ENCODE measurements at places on chromosomes 6 and 20.

DNA sequence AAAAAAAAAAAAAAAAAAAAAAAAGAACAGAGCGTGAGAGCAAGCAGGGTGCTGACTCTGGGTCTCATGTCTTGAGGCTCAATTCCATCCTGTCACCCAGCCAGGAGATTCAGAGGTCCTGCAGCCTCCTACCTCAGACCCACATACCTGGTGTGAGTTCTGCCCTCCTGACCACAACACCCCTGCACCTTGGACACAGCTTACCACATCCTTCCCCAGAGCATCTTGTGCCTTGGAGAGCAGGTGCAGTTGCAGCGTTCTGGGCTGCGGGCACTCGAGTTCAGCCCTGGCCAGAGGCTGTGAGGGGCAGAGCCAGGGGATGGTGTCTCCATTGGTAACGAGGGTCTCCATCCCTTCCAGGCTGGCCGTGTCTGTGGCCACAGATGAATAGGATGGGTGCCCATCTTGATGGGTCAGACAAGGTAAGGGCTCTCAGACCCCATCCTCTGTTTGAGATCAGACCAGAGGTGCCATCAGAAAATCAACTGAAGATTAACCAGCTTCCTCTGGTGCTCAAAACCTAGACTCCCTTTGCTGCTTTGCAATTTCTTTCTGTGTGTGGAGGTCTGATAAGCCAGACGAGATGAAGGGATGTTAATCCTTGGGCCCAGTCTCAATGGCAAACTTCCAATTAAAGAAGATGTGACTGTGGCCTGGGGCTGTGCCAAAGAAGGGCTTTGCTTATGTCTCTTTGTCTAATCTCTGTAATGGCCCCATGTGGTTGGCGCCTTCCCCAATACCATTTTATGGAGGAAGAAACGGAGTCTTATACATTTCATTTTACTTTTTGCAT lies 14.7 kb upstream of the ZNF831 start:
- no peak for DNase-seq

DNA sequence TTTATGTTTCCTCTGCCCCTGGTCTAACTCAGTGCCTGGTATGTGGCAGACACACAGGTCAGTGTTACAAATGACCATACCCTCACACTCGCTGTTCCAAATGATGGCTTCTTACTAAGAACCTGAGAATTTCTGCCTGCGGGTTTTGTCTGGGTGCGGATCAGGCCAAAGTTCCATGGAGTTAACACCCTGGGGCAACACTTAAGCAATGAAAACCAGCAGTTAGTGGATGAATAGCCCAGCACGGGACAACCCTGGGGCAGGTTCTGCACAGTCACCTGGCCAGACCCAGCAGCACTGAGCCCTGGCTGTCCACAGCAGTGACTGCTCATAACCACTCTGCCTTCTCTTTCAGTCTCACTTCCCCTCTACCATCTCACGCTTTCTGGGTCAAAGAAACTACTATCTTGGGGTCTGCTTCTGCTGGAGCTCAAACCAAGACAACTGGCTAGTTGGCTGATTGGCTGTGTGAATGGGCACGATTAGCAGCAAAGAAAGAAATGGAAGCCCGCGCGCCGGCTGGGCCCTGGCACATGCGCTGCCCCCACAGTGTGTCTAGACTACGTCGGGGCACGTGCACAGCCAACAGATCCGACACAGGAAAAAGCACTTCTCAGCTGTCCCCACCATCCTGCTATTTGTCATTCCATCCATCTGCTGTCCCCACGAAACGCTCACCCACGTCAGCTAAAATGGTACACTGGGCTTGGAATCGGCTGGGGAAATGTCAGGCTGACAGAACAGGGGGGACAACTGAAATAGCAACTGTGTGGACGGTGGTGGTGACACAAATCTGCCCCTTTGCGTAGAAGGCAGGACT lies 36.6 kb downstream of the MGME1 start:
- DNase-seq = no peak

DNA sequence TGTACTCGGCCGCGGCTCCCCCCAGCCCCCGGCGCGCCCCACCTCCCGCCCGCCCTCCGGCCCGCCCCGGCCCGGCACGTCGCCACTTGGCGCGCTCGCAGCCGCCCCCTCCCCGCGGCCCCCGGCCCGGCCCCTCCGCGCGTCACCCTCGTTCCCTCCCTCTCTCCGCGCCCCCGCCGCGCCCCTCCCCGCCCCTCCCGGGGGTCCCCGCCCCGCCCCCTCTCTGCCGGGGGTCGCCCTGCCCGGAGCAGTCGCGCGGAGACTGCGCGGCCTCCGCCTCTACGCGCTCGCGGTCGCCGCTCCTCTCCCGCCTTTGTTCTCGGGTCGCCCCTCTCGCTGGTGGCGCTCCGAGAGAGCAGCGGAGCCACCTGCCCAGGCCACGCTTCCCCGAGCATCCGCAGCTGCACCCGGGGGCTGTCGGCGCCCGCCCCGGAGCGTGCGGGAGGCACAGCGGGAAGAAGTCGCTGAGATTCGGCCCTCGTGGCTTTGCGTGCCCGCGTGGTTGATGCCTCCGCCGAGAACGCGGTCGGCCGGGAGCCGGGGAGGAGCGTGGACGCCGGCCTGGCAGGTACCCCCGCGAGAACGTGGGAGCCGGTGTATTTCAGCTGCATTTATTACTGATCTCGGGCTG lies at the start of gene PHF10:
TSS of gene PHF10 (minus strand) at position 7 of the 631 bp plus-strand sequence. CDS start 569 bp downstream, outside the sequence.
- peak; percentile 66 for DNase-seq

DNA sequence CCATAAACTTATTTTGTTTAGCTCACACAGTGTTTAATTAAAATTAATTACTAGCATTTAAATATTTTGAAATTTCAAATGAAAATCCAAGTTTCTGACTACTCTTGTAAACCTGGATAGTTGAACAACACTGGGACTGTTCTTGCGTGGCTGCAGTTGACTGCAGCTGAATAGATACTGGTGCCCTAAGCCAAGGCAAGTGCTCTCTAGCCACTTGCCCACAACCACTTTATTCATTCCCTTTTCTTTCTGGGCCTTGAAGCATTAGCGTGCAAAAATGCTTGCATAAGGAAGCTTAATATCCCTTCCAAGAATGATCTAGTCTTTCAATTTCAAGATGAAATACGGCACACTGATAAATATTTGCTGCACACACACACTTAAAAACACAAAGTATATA lies 676.0 kb upstream of the MARCKS start:
- DNase-seq = no peak

DNA sequence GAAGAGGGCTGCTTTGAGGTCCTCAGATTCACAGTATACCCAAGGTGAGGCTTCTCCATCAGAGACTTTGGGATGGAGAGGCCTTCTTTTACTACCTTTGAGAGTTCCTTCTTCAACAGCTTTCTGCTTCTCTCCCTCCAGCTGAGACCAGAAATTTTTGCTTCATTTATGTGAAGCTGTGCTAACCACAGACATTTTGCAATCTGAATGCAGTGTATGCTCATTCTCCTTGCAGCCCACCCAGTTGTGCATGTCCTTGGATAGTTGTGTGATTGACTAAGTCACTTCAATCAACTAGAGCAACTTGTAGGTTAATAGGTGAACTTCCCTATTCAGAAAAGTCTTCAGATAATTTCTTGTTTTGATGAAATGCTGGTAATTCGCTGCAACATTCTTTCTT lies 20.1 kb downstream of the DCBLD1 start:
- no peak for DNase-seq

DNA sequence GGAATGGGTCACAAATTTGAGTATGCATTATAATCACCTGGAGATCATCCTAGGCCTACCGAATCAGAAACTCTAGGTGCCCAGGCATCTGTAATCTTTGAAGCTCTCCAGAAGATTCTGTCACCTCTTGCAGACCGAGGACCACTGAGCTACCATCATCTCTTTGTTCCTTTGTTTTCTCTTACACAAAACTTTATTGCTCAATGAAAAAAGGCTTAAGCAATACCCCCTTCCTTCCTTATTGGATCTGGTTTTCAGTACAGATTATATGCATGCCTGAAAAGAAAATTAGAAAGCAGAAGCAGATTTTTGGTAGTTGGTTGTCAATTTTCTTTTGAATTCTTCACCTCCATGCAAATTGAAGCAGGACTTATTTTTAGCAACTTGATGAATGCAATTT lies 31.3 kb downstream of the STX11 start:
- DNase-seq = no peak

GRCh38 chr6:151008425-151008824 lies 142.9 kb downstream of the MTHFD1L start:
- no peak for DNase-seq

DNA sequence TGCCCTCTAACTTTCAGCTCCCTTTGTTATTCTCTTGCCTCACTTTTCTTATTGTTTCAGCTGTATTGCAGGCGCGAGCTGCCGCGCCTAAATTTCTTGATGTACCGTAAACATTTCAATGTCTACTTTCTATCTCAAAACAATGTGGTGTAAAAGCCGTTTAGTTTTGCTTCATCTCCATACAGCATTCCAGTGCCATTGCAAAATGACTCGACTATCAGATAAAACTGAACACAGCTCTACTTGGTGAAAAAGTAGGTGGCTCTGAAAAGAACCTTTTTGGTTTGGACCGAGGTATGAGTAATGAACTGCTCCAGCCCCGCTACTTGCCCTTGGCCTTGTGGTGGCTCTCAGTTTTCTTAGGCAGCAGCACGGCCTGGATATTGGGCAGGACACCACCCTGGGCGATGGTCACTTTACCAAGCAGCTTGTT lies 74.6 kb downstream of the OR2B2 start:
- no peak for DNase-seq

DNA sequence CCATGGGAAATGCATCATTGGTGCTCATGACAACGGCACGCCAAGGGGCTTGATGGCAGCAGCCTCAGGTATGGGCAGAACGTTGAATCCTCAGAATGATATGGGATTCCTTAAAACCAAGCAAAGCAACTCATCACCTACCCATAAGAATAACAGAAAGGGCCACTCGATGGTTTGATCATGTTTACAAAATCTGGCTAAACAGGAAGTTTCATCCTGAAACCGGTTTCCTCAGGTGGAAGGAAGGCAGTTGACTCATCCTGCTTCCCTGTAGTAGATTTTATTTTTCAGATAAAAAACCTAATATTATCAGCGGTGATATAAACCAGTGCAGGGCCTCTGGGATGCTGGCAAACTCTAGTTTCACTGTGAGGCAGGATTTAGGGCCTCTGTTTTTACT lies 136.9 kb upstream of the AGPAT4 start:
- no peak for DNase-seq

- DNase-seq = no peak
Measured at GRCh38 chr20:8971669-8972316, 97.1 kb upstream of the PLCB4 start.

DNA sequence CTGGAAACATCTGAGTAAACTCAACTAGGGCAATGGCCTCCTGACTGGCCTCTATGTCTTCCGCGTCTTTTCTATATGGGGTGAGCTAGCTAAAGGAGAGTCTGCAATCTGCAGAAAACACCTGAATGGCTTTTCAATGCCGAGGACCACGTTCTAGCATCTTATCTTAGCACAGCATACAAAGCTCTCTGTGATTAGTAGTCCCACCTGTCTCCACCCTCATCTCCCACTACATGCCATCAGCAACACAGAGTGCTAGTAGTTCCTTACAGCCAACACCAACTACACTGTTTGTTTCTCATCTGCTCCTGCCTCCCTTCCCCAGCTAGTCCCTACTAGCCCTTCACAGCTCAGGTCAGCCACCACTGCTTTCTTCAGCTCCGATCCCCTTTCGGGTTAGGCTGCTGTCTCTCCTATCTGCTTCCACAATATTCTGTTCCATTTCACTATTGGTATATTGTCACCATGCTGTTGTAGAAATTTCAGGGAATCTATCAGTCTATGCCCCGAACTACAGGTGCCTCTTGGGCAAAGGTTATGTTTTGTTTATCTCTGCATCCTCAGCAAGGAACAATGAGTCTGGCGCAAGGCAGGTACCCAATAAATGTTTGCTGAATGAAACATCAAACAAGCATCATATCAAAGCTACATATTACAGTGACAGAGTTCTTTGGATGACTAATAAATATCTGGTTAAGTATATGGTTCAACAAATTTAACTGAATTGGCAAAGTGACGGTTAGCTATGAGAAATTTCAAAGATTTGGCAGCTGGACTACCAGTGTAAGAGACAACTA lies 12.2 kb downstream of the LYRM4 start:
- no peak for DNase-seq

- no peak for DNase-seq
Measured at GRCh38 chr20:8144282-8145245, 12.5 kb downstream of the PLCB1 start.

DNA sequence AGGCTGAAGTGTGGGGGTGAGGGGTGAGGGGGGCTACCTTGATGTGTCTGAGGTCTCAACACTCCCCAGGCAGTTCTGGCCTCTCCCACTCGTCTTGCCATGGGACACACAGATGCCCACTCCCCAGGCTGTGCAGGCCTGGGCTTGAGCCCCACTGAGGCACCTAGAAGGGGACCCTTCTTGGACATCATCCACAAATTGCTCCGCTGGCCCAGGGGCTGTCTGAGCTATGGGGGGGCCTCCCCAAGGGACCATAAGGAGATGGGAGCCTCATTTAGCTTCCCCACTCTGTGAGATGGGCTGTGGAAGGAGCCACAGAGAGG lies 155.5 kb upstream of the MLN start:
- DNase-seq = no peak

GRCh38 chr6:19662911-19663310 lies 174.3 kb upstream of the ID4 start:
- no peak for DNase-seq

- DNase-seq = no peak
Measured at GRCh38 chr6:2477666-2478065, 232.3 kb upstream of the GMDS start.

DNA sequence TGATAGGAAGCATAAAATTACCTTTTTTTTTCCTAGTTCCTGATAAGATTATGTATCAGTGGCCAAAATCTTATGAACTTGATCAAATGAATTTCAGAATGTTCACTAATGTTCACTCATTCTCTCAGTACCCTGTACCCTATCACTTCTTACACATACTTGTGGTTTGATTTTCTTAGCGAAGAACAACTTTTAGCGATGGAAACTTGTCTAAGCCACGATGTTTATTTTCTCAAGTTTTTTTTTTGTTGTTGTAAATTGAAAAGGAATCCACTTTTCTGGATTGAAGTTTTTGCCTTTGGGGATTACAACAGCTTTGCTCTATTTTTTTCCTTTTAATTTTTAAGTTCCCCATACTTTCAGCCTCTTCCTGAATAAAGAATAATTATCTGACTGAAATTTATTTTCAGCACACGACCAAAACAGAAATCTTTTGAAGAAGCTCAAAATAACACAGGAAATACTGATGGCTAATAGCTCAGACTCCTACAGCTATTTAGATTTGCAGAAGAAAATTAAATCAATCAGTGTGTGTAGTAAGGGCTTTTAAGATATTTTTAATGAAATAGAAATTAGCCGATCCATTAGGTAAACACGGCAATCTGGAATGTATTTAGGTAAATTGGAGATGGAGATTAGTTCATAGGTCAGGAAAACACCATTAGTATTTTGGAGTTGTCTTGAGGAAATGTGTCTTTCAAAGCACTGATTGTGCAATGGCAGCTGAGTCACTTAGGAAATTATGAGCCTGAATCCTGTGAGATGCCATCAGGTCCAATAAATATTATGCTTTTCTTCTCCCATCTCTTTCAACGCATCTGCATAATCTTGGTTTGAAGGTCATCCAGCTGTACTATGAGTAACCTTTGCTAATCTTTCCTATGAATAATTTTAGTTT lies 217.5 kb downstream of the GJA1 start:
- DNase-seq = no peak

All from muscle of arm (tissue), 14 donors.